ENCODE measurements at places on chromosomes 7 and 10. TPM values are rescaled to one million over a fixed set of nuclear protein-coding genes. Genes with fewer than 3 reads are reported as not detected.
A peak's percentile ranks its signal among the peaks of the same experiment; 100 is the strongest.

Gene WDFY4
- total RNA-seq: 15.0 TPM

Gene MXI1
- 72.3 TPM for total RNA-seq

DNA sequence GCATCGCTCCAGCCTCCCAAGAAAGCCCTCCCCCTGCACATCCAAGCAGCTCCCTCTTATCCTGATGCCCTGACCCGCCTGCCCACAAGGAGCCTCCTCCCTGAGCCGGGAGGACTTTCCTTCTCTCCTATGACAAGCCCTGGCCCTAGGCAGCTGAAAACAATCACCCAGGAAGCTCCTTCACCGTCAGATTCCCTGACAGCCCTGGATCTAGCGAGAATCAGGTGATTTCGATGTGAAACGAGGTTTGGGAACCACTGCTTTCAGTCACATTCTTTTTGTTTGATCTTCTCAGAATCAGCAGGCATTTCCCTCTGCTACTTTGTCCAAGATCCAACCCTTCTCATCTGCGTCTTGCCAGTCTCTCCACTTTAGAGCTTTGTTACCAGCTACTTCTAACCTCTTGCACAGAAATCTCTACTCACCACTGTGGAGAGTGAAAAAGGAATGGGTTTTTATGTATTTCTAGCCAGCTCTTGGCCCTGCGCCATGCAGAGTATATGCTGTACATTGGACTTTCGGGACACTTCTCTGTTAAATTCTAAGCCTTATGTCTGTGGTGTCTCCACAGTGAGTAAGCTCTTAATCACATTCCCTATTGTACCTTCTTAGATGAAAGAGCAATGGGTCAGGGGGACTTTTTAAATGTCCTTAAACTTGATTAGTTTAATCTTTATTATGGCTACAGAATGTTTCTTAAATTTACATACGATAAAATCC lies 253.2 kb upstream of the C7orf33 start:
- DNase-seq: no peak

DNA sequence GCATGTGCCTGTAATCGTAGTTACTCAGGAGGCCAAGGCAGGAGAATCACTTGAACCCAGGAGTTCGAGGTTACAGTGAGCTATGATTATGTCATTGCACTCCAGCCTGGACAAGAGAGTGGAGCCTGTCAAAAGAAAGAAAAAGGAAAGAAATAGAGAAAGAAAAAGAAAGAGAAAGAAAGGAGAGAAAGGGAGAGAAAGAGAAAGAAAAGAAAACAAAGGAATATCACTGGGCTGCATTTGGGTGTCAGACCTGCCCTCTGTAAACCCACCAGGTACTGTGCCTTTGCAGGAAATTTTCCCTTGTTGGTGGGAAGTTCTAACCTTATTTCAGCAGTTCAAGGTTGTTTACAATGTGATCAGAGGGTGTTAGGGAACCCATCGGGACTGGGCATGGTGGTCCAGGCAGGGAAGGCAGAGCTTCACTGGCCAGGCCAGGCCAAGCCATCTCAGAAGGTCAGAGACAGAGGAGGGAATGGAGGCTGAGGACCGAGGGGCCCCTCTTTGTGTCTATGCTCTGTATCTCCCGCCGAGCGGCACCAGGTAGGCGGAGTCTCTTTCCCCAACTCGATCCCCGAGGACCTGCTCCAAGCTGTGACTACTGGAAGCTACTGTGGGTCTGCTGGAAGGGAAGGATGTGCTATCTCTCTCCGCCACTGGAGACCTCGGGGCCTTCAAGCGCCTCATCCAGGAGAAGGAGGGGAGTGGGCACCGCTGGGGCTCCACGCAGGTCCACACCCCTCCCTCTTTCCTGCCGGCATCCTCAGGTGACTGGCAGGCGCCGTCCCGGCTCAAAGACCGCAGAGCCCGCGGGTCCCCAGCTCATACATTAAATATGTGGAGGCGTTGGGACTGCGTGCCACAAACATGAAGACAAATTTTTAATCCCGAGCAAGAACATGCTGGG lies 15.2 kb upstream of the KAZALD1 start:
- DNase-seq: no peak

Gene ARMC3
- total RNA-seq: not detected

Gene PRKG1
- total RNA-seq: 153 TPM

DNA sequence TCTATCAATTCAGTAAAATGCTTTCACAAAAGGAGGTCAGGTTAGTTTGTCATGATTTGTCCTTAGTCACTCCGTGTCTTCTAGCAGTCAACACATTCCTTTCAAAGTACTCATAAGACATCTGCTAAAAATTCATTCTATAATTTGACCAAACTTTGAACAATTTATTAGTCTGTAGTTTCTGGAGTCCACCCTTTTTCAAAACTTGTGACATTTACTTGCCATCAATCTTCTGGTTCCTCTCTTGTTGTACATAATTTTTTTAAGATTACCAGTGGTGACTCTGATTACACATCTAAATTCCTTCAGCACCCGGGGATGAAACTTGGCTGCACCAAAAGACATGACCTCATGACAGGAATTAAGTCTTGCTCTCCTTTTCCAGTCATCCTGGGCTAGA lies 130.1 kb downstream of the NEBL start:
- DNase-seq: no peak

DNA sequence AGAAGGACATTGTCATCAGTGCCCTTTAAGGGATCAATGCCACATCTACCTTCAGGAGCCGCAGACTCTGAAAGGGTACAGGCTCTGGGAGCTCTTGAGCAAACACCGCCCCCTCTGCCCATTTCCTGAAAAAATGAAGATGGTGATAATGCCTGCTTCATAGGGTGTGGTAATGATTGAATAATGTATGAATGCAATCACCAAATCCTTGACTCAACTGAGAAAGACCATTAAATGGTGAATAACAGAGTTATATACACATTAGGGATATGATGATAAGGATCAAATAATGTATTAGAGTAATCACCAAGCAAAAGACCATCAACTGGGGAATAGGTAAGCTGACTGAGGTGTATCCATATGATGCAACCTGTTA lies 1.5 kb downstream of the FAM170B start:
- no peak for DNase-seq

Gene TMEM273
- total RNA-seq: 20.0 TPM

DNA sequence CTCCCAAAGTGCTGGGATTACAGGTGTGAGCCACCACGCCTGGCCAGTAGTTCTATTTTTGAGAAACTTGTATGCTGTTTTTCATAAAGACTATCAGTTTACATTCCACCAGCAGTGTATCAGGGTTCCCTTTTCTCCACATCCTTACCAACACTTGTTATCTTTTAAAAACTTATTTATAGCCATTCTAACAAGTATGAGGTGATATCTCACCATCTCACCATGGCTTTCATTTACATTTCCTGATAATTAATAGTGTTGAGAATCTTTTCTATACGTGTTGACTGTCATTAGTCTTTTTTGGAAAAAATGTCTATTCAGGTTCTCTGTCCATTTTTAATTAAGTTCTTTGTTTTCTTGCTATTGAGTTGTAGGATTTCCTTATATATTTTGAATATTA lies 416.1 kb downstream of the NEBL start:
- DNase-seq: no peak

Gene NPFFR1
- 0.06 TPM for total RNA-seq

GRCh38 chr7:45525057-45525456 lies 49.1 kb upstream of the ADCY1 start:
- no peak for DNase-seq

GRCh38 chr7:1151653-1152425 lies 8.2 kb downstream of the ZFAND2A start:
- DNase-seq: peak; percentile 19

Gene PTF1A
- not detected for total RNA-seq

- DNase-seq: no peak
These were observed 155.2 kb upstream of the GNAI1 start for GRCh38 chr7:79979437-79979836.

GRCh38 chr7:21377545-21377944 lies 50.3 kb upstream of the SP4 start:
- DNase-seq: no peak

Gene GHRHR
- total RNA-seq: 1.4 TPM

GRCh38 chr10:4526311-4526731 lies 299.7 kb upstream of the AKR1E2 start:
- DNase-seq: no peak

- no peak for DNase-seq
These were observed 12.0 kb downstream of the SFTPD start for GRCh38 chr10:79936625-79937615.

- DNase-seq: peak; percentile 80
These were observed 745 bp downstream of the SLC16A9 start for GRCh38 chr10:59708816-59709394.

Data from aorta (tissue), 5 donors.